NCI-H446 treated with DMSO at 0.1 percent for 48 hours (cell line): ENCODE measurements at places on chromosomes 11 and 22.

GRCh38 chr11:704781-705645 lies 1.0 kb upstream of the EPS8L2 start:
- DNase-seq, result no peak

DNA sequence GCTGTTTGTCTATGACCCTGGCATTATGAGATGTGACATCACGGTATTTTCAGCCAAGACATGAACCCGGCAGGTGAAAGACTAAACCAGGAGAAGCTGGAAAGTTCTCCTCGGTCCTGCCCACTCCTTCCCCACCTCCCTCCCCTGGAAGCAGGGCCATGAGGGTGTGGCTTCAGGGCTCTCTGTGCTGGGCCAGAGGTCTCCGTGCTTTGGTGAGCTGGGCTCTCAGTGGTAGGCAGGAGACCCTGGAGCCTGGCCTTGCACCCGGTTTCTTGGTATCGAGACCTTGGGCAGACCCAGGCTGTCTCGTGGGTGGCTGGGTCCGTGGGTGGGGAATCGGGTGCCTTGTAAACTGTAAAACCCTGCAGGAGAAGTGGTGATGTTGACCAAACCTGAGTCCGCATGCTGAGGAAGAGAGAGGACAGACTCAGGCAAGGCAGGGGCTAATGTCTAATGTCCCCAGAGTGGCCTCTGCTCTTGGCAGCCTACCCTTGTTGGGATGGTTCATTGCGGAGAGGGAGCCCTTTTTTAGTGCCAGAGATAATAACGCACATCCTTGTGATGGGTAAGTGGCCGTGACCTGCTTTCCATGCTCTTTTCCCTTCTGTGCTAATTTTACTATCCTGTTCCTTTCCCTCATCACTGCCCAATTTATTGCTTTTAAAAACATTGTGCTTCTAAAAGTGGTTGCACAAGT lies 48.6 kb upstream of the PARVG start:
- DNase-seq, result no peak

GRCh38 chr11:116638463-116638862 lies 134.3 kb downstream of the BUD13 start:
- no peak for DNase-seq

DNA sequence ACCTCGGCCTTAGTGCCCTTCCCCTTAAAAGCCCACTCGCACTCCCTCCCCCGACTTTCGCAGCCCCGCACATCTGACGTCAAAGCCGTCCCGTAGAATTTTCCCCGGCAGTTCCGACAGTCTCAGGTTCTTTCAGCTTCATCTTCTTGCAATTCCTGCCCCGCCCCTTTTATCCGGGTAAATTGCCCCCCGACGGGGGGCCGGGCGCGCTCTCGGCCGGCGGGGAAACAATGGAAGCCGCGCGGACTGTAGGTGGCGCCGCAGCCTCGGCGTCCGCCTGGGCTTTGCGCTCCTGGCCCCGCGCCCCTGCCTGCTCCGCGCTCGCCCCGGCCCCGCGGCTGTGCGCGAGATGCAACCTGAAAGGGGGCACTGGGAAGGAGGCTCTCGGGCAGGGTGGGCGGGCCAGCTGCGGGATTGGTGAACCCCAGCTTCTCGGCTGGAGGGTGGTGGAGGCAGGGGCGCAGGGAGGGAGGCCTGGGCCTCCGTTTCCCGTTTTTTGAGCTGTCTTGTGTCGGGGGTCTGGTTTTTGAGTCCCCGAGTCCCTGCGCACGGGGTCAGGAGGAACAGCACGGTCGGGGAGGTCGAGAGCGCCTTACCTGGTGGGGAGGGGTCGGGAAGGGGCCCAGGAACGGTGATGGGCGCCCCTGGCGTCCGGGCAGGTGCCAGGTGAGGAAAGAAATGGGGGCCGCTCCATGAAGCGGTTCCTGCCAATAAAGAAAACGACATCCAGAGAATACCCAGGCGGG lies 859 bp upstream of the FGF19 start:
- no peak for DNase-seq

DNA sequence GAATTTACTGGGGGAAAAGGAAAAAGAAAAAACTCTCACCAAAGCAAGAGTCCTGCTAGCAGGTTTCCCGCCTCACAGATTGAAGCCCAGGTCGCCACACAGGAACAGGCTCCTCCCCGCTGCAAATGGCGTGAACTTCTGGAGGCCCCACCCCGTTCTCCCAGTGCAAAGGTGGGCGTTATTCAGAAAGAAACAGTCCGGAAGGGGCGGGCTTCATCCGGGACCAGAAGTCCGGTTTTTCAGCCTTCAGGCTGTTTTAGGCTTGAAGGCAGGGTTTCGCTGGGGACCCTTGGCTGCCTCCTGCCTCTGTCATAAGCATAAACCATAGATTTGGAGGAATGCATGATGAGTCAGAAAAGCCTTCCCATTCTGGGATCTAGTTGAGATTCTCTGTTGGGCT lies 148.3 kb upstream of the POU2AF2 start:
- no peak for DNase-seq

GRCh38 chr11:128581561-128582272 lies 5.6 kb downstream of the ETS1 start:
- no peak for DNase-seq

DNA sequence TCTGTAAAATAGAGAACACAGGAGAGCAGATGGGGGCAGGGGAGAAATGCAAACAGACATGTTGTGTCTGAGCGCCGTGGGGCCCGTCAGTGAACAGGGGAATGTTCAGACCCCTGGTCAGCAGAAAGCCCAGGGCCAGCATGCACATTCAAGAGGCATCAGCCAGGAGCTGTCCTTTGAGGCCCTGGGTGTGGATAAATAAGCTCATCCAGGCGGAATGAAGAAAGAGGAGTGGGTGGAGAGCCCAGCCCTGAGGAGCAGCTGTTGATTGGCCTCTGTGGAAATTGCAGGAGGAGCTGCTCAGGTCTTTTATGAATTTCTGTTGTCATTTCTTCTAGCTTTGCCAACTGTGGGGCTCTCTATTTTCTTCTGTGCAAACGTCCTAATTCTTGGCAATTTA lies 49.7 kb upstream of the CECR2 start:
- no peak for DNase-seq

GRCh38 chr11:11570823-11571222 lies 51.0 kb downstream of the GALNT18 start:
- no peak for DNase-seq

DNA sequence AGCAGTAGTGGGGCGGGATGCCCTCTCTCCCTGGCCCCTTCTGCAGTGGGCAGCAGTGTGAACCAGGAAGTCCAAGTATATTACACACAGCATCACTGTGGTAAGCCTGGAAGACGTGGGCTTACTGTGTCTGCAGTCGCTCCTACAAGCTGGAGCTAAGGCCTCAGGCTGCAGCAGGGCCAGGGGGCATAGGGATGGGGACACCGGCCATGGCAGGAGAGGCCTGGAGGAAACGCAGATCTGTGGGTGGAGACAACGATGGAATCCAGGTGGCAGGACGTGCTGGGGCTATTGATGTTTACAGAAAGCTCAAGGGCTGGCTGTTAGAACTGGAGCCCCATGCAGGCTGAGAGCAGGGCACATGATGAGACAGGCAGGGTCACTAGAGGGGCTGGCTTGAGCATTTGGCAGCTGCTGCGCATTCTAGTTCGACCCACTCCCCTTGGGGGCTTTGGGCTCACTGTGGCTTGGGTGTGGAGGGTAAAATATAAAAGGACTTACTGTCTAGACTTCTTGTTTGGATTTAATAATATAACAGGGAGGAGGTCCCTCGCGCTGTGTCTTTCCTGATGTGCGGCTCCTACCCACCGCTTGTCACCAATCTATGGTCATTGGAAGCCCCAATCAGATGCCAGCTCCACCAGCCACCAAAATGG lies 539.5 kb downstream of the TBC1D22A start:
- DNase-seq, result no peak

- peak; percentile 64 for DNase-seq
Observed at GRCh38 chr11:61446211-61446651, 16.3 kb downstream of the SDHAF2 start.

DNA sequence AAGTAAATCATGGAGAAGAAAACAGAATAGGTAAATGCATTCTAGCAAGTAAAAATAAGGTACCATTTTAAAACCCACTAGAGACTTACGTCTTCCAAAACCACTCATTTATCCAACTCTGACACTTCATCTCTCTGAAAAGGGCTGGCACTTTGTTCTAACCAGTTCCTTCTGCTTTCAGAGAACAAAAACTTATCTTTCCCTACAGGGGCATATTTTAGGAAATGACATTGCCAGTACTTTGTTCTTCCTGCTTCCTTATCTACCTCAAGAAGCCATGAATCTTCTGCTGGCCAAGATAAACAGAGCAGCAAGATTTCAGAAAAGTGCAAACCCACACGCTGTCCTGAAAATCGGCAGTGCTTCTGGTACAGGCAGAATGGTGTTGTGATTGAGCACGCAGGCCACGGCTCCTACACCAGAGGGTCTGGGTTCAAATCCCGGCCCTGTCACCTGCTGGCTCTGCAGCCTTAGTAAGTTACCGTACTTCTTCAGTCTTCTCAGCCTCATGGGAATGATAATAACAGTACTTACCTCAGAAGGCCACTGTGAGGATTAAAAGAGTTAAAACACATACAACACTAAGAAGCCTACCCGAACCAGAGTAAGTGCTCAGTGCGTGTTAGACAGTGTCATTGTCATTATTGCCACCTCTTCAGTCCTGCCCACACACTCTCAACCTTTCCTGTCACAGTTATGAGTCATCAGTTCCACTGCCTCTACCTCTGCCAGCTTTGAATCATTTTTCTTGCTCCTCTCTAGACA lies 11.0 kb downstream of the MPZL3 start:
- no peak for DNase-seq

DNA sequence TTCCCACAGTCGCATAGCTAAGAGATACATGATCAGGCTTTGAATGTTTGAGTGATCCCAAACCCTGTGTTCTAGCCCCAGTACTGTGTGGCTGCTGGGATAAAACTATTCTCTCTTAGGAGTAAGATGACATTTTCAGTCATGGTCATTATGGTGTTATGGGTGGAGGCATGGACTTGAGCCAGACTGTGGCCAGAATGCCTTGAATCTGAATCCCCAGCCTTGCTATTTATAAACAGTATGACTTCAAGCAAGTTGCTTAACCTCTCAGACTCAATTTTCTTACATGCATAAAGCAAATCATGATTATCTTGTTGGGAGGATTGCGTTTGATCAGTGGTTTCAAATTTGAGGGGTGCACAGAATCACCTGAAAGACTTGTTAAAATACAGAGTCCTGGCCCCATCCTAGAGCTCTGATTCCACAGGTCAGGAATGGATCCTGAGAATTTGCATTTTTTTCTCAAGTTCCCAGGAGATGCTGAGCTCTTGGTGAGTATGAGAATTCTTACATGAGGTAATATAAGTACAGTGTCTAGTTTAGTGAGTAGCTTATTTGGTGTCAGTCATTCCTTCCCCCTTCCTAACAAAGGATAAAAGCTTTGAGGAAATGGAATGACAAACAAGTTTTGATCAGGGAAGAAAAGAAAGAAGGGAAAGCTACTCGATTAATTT lies 571.7 kb downstream of the METTL15 start:
- DNase-seq, result no peak

- no peak for DNase-seq
Observed at GRCh38 chr11:2772544-2773031, 72.8 kb upstream of the KCNQ1OT1 start.

DNA sequence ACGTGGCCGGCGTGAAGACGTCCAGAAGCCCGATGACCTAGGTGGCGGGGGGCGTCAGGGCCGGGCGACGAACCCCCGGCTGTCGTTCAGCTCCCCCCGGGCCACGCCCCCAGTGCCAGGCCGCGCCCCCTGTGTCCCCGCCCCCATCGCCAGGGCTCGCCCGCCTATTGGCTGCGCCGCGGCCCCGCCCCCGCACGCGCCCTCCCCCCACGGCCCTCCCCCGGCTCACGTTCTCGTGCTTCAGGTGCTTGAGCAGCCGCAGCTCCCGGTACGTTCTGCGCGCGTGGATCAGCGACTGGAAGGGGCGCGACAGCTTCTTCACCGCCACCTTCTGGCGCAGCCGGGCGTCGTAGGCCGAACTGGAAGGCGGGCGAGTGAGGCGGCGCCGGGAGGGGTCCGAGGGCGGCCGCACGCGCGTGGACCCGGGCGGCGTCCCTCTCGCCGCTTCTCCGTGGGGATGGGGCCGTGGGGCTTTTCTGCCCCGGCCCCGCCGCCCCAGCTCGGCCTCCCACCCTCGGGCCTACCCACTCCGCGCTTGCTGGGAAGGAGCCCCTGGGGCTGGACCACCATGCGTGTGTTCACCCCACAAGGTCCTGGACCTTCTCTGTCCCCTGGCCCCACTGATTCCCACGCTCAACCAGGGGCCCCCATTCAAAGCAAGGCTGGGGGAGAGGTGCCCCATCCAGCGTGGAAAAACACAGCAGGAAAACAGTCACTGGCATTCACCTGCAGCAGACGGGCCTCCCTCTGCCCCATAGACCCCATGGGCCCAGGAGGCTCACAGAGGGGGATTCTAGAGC lies 2.4 kb downstream of the MAPK11 start:
- DNase-seq, result no peak

GRCh38 chr11:24805671-24806070 lies 308.8 kb downstream of the LUZP2 start:
- DNase-seq, result no peak

DNA sequence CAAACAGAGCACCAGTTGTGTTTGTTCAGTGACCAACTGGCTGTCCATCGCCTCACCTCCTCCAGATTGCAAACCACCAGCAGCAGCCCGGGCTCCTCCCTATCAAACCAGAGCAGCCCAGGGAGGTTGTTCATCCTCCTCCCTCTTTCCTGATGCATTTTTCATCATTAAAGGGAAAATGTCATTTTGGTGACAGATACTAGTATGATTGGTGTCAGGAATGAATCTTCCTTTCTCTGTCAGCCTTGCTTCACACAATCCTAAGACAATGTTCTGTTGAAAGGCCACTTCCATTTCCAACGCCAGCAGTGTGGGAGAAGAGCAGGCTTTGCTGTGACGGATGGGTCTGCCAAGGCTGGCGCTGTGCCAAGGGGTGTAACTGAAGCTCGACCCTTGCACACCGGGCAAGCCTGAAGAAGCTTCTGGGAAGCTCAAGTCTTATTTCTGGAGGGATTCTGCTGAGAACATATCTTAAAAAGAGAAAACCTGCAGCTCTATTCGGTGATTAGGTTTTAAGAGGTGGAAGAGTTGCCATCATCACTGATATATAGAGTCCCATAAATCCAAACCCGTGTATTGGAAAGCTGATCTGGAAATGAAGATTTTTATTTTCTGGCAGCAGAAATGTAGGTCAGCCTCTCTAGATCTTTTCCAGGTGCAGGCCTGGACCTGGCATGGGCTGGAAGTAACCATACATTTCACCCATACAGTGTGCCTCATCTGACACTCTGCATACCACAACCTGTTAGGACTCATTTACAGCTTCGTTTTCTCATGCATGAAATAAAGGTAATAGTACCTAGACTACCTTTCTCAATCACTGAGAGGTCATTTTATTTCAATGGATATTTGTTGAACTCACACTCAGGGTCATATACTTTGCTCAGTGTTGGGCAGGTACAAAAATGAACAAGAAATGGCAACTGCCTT lies 524.5 kb downstream of the NTM start:
- DNase-seq, result no peak

- DNase-seq, result no peak
Observed at GRCh38 chr22:36938028-36938425, 24.6 kb downstream of the CSF2RB start.

GRCh38 chr22:31056986-31057599 lies 24.0 kb upstream of the SMTN start:
- no peak for DNase-seq
